ENCODE measurements at places on chromosomes 5 and 9. TPM values are rescaled to one million over a fixed set of nuclear protein-coding genes. Genes with fewer than 3 reads are reported as not detected.

The INVS gene
- total RNA-seq, result 4.7 TPM

The DHFR gene
- 10.3 TPM for total RNA-seq

- DNase-seq, result no peak
These were observed 36.3 kb downstream of the PFDN1 start for GRCh38 chr5:140266471-140267200.

DNA sequence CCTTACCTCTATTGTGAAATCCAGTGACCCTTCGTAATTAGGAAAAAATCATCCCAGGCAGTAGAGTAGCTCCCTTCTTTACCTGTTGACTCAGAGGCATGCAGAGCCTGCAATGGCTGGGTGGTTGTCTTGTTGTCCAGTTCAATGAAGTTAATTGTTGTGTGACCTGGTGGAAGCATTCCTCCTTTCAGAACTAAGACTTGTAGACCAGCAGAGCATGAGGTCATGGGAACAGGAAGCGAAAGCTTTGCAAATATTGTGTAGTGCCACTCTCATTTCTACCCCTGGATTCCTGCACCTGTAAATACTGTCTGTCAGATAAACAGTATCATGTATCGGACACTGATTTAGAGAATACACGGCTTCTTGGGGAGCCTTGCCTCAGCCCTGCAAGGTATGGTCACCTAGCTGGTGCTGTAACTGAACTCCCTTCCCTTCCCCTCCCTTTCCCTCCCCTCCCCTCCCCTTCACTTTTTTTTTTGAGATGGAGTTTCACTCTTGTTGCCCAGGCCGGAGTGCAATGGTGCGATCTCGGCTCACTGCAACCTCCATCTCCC lies 5.7 kb upstream of the PRXL2C start:
- no peak for DNase-seq

DNA sequence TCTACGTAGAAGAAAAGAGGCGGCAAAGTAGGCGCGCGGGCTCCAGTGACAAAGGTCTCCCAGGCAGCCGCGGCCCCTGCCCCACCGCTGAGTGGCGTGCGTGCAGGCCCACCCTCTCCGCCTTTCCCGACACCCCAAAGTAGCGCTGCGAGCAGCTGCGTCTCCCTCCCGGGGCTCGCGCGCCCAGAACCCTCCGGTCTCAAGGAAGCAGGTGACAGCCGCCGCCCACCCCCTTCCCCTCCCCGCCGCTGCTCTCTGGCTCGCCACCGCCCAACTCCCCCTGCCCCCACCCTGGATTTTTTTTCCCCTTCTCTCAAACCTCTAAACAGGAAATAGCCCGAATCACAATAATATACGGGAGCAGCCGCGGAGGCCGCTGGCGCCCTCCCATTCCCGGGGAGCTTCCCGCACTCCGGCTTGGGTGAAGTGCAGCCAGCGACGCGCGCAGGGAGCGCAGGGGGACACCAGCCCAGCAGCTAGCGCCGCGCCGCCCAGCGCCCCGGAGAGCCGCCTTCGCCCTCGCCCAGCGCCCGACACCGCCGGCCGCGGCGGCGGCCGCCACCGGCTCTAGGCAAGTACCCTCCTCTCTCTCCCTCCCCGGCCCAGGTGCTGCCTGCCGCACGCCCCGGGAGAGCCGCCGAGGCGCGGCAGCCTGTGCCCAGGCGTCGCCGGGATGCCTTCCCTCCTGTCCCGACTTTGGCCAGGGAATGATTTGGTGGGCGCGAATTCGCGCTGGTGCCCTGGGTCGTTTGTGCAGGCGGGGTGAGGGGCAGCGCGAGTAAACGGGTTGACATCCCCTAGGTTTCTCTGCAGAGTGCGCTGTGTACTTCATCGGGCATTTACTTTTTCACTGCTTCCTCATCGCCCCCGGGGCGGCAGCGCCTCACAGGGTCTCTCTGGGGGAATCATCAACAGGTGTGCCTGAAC lies 52.7 kb upstream of the TJP2 start:
- peak; percentile 61 for DNase-seq

- DNase-seq, result no peak
These were observed 61.1 kb downstream of the COL23A1 start for GRCh38 chr5:178529080-178529479.

- no peak for DNase-seq
These were observed 308.7 kb downstream of the AGTPBP1 start for GRCh38 chr9:85433046-85433445.

GRCh38 chr5:179318221-179318955 lies 26.9 kb downstream of the ADAMTS2 start:
- DNase-seq, result peak; percentile 13

GRCh38 chr9:6214434-6214833 lies 1.2 kb upstream of the IL33 start:
- no peak for DNase-seq

- DNase-seq, result no peak
These were observed 135.8 kb downstream of the RPS23 start for GRCh38 chr5:82142217-82142841.

- DNase-seq, result peak; percentile 14
These were observed 1.5 kb downstream of the FBN2 start for GRCh38 chr5:128536254-128537220.

DNA sequence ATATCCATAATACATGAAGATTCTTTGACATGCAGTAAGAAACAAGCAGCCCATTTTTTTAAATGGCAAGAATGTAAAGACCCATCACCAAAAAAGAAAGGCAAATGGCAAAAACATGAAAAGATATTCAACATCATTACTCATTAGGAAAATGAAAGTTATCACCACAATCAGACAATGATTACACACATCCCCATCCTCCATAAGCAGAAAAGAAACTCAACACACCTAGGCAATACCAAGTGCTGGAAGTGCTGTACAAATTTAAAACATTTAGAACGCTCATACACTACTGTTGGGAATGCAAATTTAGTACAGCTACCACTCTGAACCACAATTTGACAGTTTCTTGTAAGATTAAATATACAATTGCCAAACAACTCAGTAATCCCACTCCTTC lies 466.7 kb downstream of the ACTL7B start:
- DNase-seq, result no peak

Measured in heart right ventricle (tissue), 16 donors.